Upper lobe of left lung (tissue), 6 donors: ENCODE measurements at places on chromosomes 6 and 20.
A peak's percentile ranks its signal among the peaks of the same experiment; 100 is the strongest.

DNA sequence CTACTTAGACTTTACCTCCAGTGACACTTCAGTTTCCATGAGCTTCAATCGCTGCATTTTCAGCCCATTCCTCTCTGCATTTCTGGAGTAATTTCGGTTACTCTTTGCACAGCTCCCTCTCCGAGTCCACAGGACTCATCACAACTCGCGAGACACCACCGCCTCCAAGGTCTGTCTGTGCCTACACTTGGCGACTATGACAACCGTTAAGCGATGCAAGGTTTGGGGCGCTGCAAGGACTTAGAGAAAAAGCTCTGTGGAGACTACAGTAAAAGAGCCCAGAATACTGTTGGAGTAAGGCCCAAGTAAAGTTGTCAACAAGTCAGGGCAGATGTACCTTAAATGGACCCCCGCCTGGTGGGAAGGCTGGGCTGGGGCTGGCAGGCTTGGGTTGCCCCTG, 95.7 kb upstream of the RPS6KA2 start:
- no peak for DNase-seq

DNA sequence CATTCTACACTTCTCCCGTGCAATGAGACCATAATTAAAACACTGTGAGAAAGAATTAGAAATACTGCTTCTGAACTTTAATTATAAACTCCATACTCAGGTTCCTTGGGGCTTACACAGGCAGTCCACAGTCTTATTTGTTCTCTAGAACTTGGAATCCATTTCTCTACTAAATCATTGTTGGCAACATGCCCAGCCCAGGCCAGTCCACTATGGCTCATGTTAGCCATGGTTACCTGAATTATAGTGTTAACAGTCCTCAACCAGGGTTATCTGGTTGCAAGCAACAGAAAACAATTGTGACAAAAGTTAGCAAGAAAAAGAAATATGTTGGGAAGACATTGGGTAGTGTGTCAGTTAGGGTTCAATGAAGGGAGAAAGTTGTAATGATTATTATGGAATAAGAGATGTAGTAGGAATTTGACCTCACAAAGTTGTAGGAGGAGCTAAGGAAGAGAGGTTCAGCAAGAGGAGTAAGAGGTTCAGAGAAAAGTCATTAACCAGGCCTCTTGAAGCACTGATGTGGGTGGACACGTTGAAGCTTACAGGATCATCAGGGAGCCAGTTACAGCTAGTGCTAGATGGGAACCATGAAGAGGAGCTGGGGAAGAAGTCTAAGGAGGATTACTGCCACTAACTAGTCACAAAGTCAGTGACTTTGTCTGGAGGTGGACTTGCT, 352.5 kb upstream of the PRND start:
- DNase-seq, result no peak

DNA sequence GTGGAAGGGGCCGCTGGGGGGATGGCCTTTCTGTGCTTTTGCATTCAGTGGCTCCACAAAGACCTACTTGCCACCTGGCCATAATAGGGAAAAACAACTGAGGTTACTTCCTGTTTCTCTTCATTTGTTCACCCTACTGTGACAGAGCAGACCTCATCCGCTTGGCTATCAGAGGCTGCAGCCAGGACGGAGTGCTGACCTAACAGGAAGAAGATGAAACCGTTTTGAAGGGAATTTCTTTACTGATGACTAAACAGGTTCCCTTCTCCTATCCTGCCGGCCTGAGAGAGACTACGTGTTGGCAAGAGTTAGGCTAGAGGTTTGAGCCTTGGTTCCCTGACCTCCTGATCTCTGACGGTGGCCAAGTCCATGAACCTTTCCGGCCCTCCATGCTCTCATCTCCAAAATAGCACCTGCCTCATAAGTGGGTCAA, 21.3 kb downstream of the PRR18 start:
- no peak for DNase-seq

GRCh38 chr6:126127659-126128058, 141.3 kb downstream of the TRMT11 start:
- no peak for DNase-seq

DNA sequence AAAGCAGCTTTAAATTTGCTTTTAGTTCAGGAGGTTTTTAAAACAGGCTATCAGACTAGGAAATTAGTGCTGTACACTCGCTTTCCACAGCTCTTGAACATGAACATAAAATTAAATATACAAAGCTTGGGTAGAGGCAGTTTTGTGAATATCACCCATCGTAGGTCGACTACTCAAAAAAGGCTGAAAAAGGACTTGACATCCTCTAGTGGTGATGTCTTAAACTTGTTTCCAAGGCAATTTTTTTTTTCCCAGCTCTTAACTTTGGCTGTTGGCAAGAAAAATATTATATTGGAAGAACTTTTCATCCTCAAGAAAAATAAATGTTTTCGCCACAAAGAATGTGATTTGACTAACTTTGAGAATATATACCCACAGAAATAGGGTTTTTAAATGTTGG, 2.9 kb downstream of the MAP7 start:
- no peak for DNase-seq

DNA sequence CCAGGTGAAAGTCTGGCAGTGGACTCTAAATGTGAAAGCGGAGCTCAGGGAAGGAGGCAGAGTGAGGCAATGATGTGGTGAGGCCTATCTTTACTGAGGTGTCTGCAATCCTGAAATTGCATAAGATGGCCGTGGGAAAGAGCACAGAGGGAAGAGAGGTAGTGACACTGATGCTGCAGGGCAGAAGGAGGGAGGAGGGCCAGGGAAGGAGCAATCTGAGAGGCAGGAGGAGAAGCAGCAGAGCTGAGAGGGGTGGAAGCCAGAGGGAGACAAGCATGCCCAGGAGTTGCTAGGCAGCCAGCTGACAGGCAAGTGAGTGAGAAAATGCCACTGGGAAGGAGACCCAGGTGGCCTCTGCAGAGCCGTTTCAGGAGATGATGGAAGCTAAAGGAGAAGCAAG, 97.4 kb upstream of the CNR1 start:
- DNase-seq, result no peak

- DNase-seq, result no peak
Observed at GRCh38 chr20:34269996-34270627, 28.9 kb downstream of the ASIP start.

DNA sequence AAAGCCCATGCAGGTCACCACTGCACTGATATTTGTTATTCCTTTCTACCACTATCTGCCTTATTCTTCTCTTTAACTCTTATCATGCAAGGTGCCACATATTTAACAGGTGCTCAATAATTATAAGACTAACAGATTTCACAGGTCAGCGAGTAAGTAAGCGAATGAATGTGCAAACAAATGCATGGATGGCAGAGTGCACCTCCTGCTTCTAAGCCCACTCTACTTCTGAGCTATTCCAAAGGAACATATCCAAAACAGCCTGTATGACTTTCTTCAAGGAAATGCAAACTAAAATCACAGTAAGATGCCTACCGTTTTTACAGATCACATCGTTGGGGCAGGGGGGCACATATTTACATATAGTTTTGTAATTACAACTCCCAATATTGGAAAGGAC, 71.3 kb downstream of the ZMYND8 start:
- DNase-seq, result no peak

GRCh38 chr6:76466286-76466685, 393.8 kb upstream of the IMPG1 start:
- no peak for DNase-seq

- no peak for DNase-seq
Observed at GRCh38 chr6:33286946-33287914, 1.8 kb downstream of the WDR46 start.

- no peak for DNase-seq
Observed at GRCh38 chr6:47974106-47974505, 136.9 kb downstream of the PTCHD4 start.

DNA sequence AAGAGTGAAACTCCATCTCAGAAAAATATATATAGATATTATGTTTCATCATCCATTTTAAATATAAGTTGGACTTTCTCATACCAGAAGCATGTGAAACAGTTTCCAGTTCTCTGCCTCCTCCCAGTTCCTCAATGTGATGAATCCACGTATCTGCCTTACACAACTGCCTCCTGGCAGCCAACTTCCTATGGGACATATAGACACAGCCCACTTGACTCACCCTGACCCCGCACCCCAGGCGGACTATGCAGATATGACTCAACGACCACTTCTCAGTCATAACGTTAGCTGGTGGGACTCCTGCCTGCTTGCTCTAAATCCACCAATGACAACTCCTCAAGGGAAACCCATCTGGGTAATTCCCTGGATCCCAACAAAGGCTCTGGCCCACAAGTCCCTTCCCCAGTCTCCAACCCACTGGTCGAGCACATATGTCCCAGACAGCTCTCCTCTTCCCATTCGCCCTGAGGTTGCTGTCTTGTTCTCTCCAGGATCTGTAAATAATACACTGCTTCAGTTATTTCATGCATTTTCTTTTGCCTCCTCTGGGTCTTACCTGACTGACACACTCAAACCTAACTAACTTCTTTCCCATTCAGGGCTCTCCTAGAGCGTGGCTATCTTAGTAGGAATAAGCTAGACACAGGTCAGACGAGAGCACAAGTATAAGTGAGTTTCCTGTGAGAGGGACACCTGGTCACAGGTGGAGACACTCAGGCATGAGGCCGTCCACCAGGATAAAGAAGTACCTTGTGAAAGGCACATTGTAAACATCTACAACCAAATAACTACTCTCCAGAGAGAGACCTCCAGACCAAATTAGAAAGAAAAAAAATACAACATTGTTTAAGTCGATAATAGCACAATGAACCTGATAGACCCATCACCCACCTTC, 548.5 kb downstream of the CD83 start:
- DNase-seq, result no peak

GRCh38 chr6:72969666-72970065, 255.6 kb downstream of the KHDC1L start:
- no peak for DNase-seq

DNA sequence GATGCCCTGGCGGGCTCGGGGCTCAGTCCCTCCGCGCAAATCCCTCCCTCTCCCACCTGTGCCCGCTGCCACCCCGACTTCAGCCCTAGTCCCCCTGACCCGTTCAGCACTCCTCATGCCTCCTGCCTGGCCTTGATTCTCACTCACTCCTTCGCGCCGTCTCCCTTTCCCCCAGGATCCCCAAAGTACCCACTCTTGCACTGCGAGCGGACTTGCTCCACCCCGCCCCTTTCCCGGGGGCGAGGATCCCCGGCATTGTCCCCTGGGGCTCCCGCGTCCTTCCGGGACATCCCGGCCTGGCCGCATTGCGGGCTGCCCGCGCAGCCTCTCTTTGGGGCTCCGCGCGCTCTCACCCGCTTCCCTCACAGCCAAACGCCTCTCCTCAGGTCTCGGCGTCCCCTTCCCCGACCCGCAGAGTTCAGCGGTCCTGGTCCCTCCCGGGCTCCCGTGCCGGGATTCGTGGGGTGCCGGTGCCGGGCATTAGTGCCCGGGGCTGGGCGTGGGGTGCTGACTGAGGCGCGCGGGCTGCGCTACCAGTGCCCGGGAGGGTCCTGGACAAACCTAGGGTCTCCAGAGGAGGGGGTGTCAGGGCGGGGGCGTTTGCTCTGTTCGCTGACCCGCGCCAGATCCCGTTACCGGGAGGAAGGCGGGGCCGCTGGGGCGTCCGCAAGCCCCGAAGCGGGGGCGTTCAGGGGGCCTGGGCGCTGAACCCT, 45.5 kb upstream of the SUPT3H start:
- peak; percentile 41 for DNase-seq

DNA sequence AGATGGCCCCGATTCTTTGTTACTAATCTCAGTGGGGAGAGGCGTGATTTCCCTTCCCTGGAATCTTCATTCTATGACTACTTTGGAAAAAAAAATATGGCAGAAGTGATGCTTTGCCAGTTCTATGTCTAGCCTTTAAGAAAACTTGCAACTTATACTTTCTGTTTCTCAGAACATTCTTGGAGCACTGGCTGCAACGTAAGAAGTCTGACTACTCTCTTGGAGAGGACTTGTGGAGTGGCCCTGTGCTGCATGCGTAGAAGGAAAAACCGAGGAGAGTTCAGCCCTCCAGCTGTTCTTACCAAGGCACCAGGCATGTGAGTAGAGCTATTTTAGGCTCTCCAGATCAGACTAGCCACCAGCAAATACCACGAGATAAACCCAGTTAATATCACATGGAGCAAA, 77.6 kb upstream of the STXBP5 start:
- DNase-seq, result peak; percentile 22

DNA sequence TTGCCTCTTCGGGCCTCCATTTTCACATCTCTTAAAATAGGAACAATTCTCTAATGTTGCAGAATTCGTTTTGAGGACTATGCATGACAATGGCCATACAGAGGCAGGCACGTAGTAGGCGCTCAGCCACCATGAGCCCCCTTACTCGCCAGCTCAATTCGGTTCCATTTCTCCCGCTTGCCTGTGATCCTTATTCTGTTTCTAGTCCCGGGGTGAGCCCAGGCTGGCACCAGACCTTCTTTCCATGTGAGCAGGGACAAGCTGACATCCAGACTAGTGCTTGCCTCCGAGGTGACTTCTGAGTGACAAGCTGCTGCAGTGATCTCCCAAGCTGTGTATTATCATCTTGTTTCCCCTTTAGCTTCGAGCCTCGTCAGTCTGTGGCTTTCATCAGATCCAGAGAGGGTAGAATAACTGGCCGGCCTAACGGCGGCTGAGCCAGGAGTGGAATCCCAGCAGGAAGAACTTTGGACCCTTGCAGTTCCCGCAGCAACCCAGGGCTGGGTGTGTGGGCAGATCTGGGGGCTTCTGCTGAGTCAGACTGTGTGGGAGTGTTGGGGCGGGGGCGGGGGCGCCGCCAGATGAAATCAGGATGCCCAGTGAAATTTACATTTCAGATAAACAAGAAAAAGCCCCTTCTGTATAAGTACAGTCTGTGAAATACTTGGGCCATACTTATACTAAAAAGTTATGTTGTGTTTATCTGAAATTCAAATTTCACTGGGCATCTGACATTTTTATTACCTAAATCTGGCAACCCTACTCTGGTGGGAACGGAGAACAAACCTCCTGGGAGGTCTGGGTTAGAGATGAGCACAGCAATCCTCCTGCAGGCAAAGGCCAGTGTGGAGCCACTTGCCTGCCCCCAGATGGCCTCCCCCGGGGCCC, 10.9 kb downstream of the BANF2 start:
- DNase-seq, result no peak

- no peak for DNase-seq
Observed at GRCh38 chr6:15309611-15310283, 63.9 kb downstream of the JARID2 start.

DNA sequence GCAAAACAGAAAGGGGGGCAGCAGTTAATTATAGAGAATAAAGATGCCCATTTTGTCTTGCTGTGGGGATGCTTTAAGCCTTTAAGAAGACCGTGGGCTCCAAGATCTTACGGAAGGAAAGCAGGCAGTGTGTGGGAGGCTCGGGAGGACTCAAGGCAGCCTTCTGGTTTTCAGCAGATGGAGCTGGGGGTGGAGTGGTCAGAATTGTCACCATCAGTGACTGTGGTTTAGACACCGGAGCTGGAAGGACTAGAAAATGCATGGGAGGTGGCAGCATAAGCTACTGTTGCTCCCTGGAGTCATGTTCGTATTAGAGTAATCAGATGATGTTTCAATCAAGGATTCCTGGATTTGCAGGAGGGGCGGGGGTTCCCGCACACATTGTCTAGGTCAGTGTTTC, 3.7 kb downstream of the PHACTR1 start:
- DNase-seq, result no peak

GRCh38 chr20:19473216-19473921, 260.9 kb downstream of the SLC24A3 start:
- DNase-seq, result no peak
